ENCODE measurements at places on chromosomes 4 and X.

GRCh38 chrX:153941336-153942252, 2.8 kb downstream of the RENBP start:
- no peak for DNase-seq

- no peak for DNase-seq
Observed at GRCh38 chr4:139392797-139393196, 61.1 kb upstream of the RAB33B start.

DNA sequence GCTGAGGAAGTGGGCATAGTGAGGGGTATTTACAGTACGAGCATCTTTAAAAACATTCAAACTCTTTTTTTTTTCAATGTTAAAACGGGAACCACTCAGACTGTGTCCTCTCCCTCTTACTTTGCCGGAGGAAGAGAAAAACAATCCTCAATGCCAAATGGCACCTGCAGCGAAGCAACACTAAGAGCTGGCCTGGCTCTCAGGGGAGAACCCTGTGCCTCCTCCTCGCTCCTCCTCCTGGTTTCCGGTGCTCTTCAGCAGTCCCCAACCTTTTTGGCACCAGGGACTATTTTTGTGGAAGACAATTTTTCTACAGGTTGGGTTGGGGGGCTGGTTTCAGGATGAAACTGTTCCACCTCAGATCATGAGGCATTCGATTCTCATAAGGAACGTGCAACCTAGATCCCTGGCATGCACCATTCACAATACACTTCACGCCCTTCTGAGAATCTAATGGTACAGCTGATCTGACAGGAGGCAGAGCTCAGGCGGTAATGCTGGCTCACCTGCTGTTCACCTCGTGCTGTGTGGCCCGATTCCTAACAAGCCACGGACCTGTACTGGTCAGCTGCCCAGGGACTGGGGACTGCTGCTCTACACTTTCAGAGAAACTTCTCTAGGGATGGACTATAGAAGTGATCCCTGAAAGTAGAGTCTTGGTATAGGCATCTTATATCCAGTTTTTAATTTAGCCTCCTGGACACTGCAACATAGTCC, 404.1 kb downstream of the RAPGEF2 start:
- no peak for DNase-seq

GRCh38 chr4:15691346-15692135, 9.9 kb downstream of the FAM200B start:
- no peak for DNase-seq

DNA sequence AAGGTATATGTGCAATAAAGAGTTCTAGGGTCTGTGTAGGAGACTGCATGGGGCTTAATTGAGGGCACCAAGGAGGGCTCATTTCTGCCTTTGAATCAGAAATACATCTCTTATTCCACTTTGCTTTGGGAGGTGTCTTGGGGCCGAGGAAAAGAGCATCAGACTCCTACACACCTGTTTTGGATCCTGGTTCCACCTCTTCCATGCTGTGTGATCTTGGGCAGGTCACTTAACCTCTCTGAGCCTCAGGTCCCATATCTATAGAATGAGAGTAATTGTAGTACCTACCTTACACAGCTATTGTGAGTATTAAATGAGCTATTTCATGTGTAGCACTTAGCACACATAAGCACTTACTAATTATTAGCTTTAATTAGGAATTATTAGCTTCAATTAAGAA, 100.6 kb downstream of the RTL5 start:
- DNase-seq = no peak

DNA sequence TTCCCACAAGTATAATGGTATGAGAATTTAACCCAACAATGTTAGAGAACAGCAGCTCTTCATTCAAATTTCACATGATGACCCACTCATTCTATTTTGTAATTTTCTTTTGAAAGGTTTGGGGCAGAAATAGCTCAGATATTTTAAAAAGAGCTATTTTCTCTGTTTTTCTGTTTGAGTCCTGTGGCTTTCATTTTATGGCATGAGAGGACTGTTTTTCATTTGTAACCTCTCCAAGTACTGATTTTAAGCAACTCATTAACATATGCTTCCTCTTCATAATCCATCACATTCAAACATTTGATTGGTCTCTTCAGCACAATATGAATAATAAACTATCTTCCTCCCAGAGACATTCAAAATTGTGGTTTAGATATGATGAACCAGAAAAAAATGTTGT, 129.0 kb upstream of the TEX13A start:
- no peak for DNase-seq

DNA sequence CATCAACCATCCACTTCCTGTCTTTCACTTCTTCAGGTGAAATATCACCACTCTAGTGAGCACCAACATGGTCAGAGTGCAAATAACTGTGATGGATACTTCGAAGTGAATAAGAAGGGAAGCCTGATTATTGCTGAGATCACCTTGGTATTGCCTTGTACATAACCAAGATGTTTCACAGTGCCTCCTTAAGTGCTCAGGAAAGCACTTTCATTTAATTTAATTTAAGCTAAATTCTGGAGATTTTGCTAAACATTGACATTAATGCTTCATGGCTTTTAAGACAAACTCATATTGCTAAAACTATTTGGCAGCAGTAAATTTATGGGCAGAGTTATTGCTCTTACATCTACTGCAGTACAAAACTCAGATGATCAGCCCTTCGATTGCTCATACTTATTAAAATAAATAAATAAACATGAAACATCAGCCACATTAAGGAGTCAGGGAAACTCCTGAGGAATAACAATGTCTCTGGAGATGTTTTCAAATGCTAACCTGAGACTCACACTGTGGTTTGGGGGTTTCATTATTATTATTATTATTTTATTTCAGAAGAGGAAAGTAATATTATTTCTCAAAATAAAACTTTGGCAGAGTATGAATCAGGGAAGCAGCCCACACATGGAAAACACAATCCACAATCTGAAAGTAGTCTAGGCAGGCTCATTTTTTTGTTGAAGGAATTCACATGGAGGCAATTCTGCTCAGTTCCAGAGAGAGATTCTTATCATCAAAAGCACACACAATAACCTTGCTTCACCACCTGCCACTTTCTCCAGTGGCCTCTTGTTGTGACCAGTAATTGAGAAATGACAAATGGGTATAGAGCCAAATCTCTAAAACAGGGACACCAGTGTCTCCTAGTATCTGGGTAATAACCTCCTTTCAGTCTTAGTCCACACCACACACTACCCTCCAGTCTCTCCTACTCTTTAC, 344.2 kb downstream of the MAPK10 start:
- DNase-seq = no peak

DNA sequence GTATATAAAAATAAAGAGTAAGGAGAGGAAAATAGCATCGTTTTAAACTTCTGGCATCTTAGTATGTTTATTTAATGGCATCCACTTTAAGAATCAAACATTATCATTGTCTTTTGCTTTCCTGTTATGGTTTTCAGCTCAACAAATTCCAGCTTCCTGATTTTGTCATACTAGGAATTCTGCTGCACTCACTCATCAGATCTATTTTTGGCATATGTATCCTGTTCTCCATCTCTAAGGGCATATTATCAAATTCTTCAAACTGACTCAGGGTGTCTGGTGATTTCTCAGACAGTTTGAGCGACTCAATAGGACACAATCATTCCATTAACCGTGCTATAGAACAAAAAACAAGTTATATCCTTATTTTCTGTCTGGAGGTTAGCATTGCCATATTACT, 248.5 kb upstream of the DIAPH2 start:
- no peak for DNase-seq

DNA sequence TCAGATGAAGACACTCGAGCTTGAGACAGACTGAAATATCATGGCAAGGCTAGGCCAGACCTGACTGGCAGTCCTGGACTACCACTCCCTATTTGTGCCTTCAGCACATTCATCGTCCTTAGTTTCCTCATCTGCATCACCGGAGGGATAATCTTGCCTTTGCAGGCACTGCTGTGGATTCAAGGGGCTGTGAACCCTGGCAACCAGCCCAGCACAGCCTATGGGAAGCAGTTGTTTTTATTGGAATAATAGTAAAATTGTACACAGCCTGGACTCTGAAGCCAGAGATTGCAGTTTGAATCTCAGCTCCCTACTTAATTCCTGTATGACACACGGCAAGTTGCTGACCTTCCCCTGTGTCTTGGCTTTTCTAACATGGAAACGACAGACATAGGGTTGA, 161.0 kb downstream of the NSUN7 start:
- DNase-seq = no peak

GRCh38 chr4:16259241-16259888, 33.1 kb upstream of the TAPT1 start:
- DNase-seq = no peak

- no peak for DNase-seq
Observed at GRCh38 chr4:38413524-38414341, 250.3 kb upstream of the KLF3 start.

DNA sequence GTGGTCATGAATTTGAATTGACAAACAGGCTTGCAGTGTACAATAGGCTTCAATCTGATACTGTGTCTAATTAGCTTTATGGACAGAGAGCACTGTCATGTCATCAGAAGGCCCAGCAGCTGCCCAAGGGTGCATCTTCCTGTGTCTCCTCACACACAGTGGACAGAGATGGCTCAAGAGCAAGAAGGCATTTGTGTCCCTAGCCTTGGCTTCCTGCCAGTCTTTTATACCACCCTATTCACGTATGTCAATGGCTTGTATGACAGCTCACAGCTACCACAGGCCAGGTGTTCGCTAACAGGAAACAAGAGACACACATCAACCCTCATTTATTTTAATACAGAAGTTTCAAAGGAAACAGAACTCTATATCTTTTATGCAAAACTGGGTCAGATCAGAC, 874.0 kb upstream of the AGA start:
- DNase-seq = no peak

- no peak for DNase-seq
Observed at GRCh38 chr4:10046471-10046870, 25.2 kb upstream of the SLC2A9 start.

DNA sequence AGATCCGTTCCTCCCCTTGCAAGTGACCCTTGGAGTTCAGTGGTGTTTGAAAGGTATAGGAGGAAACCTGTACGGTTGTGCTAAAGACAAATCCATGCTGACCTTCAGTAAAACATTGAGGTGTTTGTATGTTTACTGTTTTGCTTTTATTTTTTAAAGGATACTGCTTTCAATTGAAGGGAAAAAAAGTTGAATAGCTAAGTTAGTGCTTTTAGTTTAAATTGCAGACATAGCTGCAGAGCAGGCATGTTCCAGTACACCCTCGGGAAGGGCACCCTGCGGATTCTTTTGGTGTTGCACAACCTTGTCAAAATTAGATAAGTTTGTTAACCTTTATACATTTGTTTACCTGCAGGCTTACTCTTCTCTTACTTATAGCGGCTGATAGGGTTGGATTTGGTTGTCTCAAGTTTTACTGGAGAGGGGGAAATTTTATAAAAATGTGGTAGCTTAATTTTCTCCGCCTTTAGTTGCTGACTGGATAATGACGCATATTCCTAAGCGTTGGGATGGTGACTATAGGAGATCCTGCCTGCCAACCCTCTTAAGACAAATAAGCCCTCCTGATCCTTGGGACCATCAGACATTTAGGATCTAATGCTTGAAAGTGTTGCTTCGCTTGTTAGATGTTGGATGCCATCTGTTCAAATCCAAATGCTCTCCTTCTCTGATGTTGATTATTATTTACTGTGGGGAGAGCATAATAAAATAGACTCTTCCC, 2.0 kb downstream of the RAPGEF2 start:
- no peak for DNase-seq

GRCh38 chr4:189377569-189377968, 563.1 kb upstream of the FRG1 start:
- no peak for DNase-seq

DNA sequence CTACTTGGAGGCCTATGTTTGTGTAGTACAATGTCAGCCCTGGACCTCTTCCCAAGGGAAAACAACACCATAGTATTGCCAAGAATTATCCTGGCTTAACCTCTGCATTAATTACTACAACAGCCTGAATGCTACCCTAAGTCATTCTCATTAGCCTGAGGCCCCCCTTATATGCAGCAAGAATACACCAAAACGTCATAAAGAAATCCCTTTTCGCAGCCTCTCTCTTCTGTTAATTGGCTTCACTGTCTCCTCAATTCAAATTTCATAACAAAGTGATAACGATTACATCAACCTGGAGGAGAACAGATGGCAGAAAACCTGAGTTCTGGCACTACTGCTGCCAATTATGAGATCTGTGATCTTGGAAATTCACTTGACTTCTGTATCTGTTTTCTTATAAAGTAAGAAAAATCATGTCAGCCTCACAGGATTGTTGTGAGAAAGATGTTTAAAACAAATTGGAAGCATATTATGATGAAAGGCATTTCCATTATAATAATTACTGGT, 1663.1 kb downstream of the STIM2 start:
- no peak for DNase-seq

DNA sequence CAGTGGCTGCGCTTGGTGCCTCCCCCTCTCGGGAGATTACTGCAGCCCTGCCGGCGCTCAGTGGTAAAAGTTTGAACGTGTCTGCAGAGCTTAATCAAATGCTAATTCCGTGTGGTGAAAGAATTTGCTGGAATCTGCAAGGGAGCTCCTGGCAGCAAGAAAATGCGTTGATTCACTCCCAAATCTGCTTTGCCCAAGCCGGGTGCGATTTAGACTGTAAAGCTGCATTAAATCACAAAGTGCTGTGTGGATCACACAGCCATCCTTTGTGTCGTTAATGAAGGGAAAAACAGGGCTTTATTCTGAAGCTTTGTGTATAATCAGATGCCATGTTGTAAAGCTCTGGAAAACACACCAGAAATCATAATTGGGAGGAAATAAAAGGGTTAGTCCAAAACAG, 444.1 kb downstream of the BCOR start:
- no peak for DNase-seq

DNA sequence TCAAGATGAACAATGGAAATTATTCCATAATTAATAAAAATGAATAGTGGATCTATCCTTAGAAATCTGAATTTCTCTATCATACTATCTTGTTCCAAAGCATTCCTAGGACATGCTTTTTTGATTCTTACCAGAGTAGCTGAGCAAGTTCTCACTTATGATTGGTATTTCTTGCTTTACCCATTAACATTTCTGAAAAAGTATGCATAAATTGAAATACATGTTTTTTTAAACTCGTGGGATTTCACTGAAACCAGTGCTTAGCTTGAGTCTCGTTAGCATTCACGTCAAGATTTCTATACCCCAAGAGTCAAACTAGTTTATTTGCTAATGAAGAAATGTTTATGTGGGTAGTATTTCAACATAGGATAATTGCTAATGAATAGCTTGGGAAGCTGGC, 89.0 kb downstream of the ELOVL6 start:
- no peak for DNase-seq

DNA sequence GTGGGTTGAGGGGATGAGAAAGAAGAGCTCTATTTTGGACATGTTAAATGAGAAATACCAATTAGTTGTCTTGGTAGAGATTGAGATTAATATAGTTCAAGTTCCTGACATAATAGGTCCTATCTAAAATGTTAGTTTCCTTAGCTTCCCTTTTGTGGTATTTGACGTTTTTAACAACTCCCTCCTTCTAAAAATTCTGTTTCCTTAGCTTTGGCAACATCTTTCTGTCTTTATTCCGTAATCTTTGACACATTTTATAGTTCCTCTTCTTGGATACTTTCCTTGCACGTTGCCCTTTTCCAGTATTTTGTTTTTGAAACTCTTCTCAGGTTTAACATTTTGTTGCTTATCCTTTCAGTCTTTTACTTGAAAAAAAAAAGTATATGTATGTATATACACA, 36.9 kb downstream of the LAMTOR3 start:
- no peak for DNase-seq

- DNase-seq = no peak
Observed at GRCh38 chr4:30879855-30880598, 159.9 kb downstream of the PCDH7 start.

GRCh38 chr4:70243091-70243490, 694 bp downstream of the CSN3 start:
- DNase-seq = no peak

Data from stimulated activated CD8-positive, alpha-beta memory T cell treated with anti-CD3 and anti-CD28 coated beads, Interleukin-15, amount 100 ng/mL, for 24 hours (primary cell).